Stimulated activated CD4-positive, alpha-beta T cell treated with anti-CD3 and anti-CD28 coated beads, Interleukin-4, amount 100 ng/mL, for 1 hour (primary cell): ENCODE measurements at places on chromosomes 13 and 19.

DNA sequence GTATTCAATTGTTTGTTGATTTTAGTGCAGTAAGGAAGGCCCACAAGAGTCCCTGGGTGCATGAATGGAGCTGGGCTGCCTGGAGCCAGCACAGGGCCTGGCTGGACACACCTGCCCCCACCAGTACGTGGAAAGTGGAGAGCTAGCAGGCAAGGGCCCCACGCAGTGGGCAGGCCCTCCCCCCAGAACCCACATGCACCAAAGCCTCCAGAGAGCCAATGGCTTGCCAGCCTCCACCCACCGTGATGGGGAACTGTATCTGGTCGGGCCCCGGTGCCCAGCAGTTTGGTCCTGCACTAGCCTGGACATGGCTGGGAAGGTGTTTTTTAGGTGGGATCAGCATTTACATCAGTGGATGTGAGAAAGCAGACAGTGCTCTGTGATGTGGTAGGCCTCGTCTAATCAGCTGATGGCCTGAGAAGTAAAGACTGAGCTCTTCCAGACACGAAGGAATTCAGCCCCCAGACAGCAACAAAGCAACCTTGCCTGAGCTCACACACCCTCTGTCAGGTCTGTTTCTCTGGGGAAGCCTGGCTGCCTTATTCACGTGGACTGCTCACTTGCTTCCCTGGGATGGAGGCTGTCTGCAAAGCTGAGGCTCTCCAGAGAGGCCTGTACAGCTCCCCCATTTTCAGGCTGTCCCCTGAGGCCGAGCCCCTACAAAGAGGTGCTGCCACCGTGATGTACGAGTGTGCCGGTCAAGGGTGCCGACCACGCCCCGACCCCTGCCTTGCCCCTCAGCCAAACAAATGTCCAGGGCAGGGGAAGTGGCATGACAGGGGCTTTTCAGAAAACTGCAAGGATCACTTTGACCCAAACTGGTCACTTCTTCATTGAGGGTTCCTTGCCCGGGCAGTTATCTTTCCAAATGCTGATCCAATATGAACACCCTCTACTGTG, 27.5 kb downstream of the RAB20 start:
- DNase-seq, result no peak

- no peak for DNase-seq
These were observed 14.6 kb downstream of the FRY start for GRCh38 chr13:32045982-32046785.

DNA sequence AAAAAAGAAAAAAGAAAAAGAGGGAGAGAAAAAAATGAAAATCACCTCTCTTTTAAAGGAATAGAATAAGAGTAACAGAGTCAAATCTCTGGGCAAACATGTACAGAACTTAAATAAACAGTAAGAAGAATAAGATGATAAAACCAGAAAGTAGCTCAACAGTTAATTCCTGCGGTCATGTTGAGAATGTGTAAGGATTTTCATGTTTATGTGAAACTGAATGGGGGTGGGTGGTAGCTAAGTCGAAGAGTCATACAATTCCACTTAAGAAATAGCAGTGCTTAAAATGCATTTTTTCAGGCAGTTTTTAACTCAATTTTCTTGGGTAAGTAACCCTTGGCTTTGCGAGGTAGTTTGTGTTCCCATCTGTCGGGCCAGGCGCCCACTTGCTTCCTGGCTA, 60.9 kb downstream of the PEX11G start:
- no peak for DNase-seq

GRCh38 chr19:52635786-52636570, 2.2 kb downstream of the ZNF83 start:
- no peak for DNase-seq

DNA sequence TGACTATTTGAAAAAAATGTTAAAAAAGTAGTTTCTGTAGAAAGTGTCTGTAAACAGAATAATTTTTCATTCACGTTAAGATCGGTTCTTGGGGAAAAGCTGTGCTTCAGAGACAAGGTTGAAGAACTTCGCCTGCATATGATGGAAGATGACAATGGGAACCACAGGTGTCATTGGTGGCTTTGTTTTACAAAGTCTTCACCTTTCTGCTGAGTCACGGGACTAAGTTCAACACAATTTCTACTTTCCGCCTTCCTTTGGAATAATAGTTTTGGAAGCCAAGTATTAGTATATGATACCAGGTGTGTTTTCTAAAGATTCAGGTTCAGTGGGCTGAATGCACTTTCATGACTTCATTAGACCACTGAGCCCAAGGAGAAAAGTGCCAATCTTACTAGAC, 155.6 kb upstream of the RNF113B start:
- no peak for DNase-seq

- no peak for DNase-seq
These were observed 106.9 kb downstream of the KLF12 start for GRCh38 chr13:74027161-74027779.

- DNase-seq, result no peak
These were observed 40.8 kb upstream of the CEACAM21 start for GRCh38 chr19:41535029-41535622.
